ENCODE measurements at places on chromosomes 5 and 9. TPM values are rescaled to one million over a fixed set of nuclear protein-coding genes. Genes with fewer than 3 reads are reported as not detected.

HMCN2 gene
- total RNA-seq = not detected

DNA sequence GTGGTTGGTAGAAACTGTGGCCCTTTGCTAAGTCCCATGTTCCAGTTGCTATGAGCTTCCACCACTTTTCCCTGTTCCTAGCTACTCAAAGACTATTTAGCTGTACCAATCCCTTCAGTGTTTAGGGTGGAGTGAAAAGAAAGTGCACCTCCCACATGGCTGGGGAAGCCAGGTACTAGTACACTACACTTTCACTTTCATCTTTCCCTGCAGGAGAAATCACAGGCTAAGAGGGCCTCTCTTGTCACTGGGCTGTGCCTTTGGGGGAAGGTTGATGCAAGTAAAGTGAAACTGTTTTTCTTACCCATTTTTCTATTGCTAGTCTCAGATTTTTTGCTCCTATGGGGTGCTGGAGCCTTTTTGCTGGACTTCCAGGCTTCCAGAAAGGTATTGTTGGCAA is 33.5 kb upstream of the CKS2 start:
- no peak for DNase-seq

DNA sequence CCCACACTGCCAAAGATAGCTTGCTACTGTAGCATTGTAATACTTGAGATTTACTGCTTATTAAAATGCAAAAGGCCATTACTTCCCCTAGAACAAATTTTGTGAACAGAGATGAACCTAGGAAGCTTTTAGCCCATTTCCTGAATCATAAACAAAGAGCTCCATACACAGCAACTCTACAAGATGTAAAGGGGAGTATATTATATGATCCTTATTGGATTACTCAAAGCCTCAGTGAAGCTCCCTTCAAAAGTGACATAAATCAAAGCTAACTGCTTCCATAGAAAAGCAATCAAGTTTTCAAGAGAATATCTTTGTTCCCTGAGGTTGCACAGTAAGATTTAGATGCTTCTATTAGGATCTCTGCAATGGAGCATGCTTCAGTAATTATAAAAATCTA is 629.8 kb downstream of the EFNA5 start:
- no peak for DNase-seq

PCDHGB1 gene
- not detected for total RNA-seq

DNA sequence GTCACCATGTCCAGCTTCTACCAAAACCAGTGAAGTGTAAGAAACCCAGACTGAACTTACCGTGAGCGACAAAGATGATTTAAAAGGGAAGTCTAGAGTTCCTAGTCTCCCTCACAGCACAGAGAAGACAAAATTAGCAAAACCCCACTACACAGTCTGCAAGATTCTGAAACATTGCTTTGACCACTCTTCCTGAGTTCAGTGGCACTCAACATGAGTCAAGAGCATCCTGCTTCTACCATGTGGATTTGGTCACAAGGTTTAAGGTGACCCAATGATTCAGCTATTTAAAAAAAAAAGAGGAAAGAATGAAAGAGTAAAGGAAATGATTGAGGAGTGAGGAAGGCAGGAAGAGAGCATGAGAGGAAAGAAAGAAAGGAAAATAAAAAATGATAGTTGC is 19.8 kb downstream of the IL7R start:
- no peak for DNase-seq

DNA sequence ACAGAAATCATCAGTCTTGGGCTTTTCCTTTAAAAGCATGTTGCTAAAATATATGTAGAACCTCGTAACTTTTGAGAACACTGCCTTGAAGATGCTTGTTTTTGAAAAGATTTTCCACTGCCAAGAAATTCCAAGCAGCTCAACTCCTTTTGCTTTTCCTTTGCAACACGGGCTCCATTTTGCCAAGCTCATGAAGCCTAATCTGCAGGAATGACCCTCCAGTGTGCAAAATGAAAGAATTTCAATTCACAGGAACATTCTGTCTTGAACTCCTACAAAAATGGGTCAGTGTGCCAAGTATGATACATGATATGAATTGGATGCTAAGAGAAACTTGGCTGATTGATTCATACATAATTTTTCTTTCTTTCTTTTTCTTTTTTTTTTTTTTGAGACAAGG is 35.4 kb upstream of the ERCC6L2 start:
- DNase-seq = no peak

DNA sequence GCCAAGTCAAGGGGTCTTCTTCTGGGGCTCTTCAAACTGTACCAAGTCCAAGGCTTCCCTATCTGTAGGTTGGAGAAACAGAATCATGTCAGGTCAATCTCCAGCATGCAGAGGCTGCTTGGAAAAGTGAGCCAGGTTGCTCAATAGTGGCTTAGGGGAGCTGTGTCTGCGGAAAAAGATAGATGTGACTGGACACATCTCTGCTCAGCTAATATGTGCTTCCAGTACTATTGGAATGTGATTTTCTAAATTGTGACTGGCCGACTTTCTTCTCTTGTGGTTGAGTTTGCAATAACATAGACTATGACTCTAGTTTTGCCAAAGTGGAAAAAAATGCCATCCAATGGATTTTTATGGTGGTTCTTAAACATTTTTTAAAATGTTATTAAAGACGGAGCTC is 136.7 kb downstream of the BOD1 start:
- no peak for DNase-seq

- DNase-seq = peak; percentile 68
Measured at GRCh38 chr9:70411121-70411929, 3.1 kb downstream of the KLF9 start.

GRCh38 chr9:79812507-79813257 is 240.9 kb downstream of the TLE4 start:
- no peak for DNase-seq

DNA sequence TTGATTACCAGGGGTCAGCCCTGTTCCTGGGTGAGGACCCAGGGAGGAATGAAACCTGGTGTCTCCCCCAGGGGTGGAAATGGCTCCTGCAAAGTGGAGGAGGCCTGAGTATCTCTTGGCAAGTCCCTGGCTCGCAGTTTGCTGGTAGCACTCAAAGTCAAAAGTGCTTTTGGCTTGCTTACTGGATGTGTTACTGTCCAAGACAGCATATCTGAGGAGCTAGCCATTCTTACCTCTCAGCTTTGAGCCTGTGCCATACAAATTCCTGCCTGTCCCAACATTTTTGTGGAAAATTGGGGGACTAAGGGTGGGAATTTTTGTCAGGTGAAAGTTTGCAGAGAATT is 9.9 kb downstream of the ZNF618 start:
- DNase-seq = no peak

GRCh38 chr5:13248253-13248652 is 696.2 kb downstream of the DNAH5 start:
- no peak for DNase-seq

DNA sequence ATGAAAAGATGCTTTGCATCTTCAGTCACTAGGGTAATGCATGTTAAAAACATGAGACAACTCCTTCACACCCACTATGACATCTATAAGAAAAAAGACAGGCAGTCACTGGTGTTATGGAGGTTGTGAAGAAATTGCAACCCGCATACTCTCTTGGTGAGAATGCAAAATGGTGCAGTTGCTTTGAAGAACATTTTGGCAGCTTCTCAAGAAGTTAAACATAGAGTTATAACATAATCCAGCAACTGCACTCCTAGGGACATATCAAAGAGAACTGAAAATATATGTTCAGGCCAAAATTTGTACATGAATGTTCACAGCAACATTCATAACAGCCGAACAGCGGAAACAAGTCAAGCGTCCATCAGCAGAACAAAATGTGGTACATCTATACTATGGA is 46.3 kb upstream of the TBC1D9B start:
- DNase-seq = no peak

DNA sequence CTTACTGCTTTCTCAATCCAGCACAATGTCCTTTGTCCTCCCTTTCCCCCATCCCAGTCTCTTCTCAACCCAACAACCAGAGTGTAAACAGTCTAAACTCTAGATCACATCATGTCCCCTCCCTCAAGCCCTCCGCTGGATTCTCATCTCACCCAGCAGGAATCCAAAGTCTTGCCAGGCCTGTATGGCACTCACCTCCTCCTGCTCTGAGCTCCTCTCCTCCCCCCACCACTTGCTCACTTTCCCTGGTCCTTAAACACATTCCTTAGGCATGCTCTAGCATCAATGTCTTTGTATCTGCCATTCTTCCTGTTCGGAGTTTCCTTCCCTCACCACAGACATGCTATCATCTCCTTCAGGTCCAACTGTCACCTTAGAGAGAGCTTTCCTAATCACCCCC is 78.8 kb downstream of the NIPSNAP3B start:
- DNase-seq = no peak

GRCh38 chr5:44783634-44784315 is 25.0 kb upstream of the MRPS30 start:
- no peak for DNase-seq

DNA sequence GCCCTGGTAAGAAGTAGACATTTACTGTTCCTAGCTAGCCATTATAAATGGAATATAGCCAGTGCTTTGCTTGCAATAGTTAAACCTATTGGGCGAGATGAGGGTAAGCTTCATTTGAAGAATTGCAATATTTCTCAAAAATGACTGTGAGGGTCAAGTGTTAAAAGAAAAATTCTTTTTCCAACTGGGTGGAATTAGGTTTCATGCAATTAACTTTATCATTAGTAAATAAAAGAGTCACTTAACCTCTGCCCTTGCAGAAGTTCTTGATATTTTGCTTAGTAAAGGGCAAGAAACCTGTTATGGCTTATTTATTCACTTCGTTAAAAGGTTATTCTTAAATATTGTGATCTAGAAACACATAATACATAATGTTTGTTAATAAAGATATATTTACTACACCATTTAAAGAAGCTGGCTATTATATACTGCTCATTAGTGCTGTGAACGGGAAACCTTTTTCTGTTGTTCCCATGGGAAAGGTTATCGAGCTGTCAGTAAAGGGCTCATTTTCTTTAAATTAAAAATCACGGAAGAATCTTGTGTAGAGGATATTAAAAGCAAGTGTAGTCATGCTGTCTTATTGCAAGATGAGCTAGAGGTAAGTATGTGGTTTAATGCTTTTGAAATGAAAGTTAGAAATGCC is 370.5 kb downstream of the CSNK1G3 start:
- no peak for DNase-seq

DNA sequence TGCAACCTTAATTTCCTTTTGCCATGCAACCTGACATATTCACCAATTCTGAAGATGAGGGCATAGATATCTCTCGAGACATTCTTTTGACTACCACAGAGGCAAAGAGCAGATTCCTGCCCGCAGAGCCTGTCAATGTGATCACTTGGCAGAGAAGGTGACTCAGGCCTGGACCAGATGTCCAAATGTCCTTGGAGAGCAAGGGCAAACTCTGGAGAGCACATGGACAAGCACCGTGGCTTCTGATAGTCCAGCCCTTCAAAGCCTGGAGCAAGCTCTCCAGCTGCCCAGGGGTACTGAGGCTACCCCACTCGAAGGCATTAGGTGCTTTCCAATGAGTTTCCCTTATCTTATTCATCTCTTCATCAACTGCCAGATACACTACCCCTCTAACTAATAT is 50.4 kb upstream of the ALDH1B1 start:
- no peak for DNase-seq

GRCh38 chr5:179606071-179606909 is 17.2 kb downstream of the HNRNPH1 start:
- no peak for DNase-seq

SH2D3C gene
- total RNA-seq = 13.9 TPM

SNCAIP gene
- total RNA-seq = not detected

- no peak for DNase-seq
Measured at GRCh38 chr5:65100911-65101631, 332.3 kb downstream of the CWC27 start.

DNA sequence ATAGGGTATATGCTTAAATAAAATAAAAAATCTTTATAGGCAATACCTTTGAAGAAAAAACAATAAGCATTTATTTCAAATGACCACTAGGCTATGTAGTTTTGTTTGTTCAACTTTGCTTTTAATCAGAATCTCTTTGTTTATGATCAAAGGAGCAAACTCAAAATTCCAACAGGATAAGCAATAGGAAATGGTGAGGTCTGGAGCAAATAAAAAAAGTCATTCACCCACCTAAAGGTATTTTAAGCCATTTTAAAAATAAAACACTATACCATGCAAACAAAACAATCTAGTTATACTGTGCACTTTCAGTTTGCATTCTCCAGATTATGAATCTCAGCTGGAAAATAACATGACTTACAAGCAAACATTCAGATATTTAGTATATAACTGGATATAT is 35.3 kb upstream of the CYFIP2 start:
- DNase-seq = no peak

- no peak for DNase-seq
Measured at GRCh38 chr5:123180178-123180577, 91.1 kb downstream of the PRDM6 start.

IL13 gene
- 69.0 TPM for total RNA-seq

- no peak for DNase-seq
Measured at GRCh38 chr5:127582773-127583370, 65.4 kb downstream of the PRRC1 start.

CCIN gene
- total RNA-seq = not detected

- no peak for DNase-seq
Measured at GRCh38 chr9:14907360-14907685, 2.9 kb downstream of the FREM1 start.

DNA sequence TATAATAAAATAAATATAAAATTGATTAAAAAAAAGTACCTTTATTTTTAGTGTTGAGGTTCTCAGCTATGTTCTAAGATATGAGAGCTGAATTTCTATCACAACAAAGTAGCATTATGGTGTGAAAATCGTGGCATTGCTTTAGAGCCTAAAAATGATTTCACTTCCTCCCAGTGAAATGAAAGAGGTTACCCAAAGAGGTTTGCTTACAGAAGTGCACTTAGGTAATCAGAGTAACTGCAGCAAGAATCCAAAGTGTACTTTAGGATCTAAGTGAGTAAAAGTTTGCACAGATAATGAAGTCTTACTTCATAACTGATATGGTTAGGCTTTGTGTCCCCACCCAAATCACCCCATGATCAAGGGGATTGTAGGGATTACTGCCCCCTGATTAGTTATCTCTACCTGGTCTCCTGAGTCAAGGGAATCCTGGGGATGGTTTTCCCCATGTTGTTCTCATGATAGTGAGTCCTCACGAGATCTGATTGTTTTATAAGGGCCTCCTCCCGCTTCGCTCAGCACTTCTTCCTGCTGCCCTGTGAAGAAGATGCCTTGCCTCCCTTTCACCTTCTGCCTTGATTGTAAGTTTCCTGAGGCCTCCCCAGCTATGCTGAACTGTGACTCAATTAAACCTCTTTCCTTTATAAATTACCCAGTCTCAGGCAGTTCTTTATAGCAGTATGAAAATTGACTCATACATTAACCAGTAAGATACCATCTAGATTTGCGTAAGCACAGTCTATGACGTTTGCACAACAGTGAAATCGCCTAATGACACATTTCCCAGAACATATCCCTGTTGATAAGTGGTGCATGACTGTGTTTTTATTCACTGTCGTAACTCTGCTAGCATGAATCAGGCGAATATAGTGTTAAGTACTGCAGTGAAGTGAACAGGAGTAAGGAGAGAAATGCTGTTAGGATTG is 40.3 kb upstream of the LRRC70 start:
- DNase-seq = no peak

DNA sequence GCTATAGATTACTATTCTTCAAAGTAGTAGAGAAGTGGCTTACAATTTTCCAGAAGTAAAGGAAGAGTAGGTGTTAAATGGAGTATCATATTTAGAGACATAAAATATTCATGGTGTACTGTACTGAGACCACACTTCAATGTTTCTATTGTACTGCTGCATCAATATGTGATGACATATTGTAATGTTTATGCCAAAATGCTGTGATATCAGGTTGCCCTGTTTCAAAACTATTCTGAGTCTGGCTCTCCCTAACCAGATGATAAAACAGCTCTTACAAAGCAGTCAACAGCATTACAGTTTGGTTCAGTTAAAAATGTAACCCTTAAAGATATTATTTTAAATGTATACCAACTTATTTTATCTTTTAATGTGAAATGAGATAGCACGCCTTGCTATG is 30.8 kb upstream of the ACOT12 start:
- no peak for DNase-seq

Data from CD8-positive, alpha-beta memory T cell (primary cell).